Ovary (tissue), 10 donors: ENCODE measurements at places on chromosomes 3 and 15. TPM values are rescaled to one million over a fixed set of nuclear protein-coding genes. Genes with fewer than 3 reads are reported as not detected.

ZXDC gene
- 14.4 TPM for polyA plus RNA-seq

TIGIT gene
- polyA plus RNA-seq = 0.07 TPM

ROPN1 gene
- polyA plus RNA-seq = not detected

SOX14 gene
- polyA plus RNA-seq = not detected

SNTN gene
- 0.17 TPM for polyA plus RNA-seq

CORO2B gene
- polyA plus RNA-seq = 11.3 TPM

DZIP1L gene
- 4.9 TPM for polyA plus RNA-seq

SPTBN5 gene
- 0.80 TPM for polyA plus RNA-seq

- DNase-seq = no peak
These were observed 61.0 kb downstream of the TOP2B start for GRCh38 chr3:25603703-25604102.

DNA sequence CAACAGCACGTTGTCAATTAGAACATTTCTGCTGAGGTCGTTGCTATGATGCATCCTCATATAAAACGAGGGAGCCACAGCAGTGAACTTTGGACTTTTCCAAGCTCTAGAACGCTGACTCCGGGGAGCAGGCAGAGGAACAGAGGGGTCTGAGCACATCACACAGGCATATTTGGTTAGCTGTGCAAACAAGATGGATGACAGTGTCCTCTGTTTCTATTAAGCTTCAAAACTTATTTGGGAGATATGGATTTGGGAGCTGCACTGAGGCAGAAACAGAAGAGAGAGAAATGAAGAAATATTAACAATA is 278.0 kb upstream of the TBL1XR1 start:
- no peak for DNase-seq

GRCh38 chr15:74461847-74462511 is 1.0 kb upstream of the UBL7 start:
- no peak for DNase-seq

- no peak for DNase-seq
These were observed 172.8 kb downstream of the OSBPL10 start for GRCh38 chr3:31808143-31808720.

GRCh38 chr3:170055209-170055608 is 17.4 kb downstream of the GPR160 start:
- no peak for DNase-seq

GRCh38 chr3:197430934-197431333 is 124.8 kb downstream of the BDH1 start:
- DNase-seq = no peak

DNA sequence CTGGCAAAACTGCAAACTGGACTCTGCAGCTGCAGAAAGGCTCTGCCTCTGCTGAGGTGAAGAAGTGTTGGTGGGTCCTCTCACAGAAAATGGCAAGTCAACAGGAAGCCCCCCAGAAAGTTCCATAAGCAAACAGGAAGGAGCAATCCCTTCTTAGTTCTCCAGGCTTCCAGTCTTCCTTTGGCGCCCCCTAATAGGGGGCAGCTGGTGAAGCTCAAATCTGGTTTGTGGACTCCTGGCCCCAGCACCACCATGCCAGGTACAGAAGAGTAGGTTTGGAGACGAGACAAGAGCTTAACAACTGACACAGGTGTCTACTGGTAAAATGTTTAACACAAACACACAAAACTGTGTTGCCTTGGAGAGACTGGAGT is 35.5 kb downstream of the LEO1 start:
- no peak for DNase-seq

DNA sequence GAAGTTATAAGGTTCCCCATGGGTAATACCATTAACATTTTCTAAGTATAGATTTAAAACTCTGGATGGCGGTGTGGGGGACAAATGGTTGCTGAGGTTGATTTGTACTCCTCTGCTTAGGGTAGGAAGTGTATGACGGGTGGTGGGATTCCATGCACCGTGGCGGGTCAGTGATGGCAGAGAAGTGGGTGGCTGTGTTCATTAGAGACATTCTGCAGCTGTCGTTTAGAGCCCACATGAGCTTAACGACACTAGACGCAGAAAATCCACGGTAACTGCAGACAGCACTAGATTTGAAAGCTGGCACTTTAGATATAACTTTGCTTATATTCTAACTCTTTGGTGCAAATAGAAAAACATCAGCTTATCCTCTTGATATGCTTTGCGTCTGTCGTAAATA is 37.5 kb downstream of the SGO1 start:
- DNase-seq = no peak

- DNase-seq = no peak
These were observed 78.4 kb downstream of the FBXL2 start for GRCh38 chr3:33355611-33356010.

GRCh38 chr3:58243976-58244585 is 6.5 kb downstream of the ABHD6 start:
- no peak for DNase-seq

GRCh38 chr3:58179235-58180098 is 31.3 kb downstream of the DNASE1L3 start:
- DNase-seq = no peak

DNA sequence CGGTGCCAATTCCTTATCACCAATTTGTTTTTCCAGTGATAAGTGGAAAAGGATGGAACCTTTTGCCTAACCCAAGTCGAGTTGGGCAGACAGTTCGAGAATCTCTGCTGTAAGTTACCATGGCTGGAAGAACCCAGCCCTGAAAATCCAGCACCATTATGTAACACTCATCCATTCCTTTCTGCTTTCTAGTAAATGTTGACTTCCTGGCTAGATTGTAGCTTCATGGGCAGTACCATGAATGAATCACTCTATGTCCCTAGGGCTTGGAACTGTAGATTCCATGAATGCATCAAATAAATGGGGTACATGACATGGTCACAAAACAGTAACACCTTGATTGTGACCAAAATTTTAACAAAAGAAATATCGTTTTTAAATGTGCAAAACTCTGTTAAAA is 14.0 kb downstream of the CHCHD4 start:
- DNase-seq = no peak

- DNase-seq = no peak
These were observed 56.7 kb downstream of the CCNL1 start for GRCh38 chr3:157103280-157103679.

DNA sequence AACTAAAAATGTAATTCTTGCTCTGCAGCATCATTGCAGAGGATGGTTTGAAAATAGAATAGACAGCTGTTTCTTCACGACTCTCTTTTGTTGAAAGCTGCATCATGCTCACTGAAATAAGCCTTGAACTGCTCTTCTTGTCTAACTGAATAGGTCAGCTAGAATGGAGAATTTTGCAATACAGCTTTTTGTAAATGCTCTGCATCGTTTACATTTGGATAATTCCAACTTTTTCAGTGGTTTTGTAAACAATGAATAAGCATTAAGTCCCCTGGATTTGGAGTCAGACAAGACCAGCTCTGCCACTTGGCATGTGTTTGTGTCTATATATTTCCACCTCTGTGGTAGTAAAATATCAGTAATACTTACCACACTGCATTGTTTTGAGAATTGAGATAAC is 95.2 kb downstream of the PLSCR2 start:
- no peak for DNase-seq

- no peak for DNase-seq
These were observed 44.6 kb downstream of the P3H2 start for GRCh38 chr3:190076136-190076535.

GRCh38 chr15:57821826-57822225 is 115.3 kb downstream of the POLR2M start:
- no peak for DNase-seq
